ENCODE measurements at places on chromosomes 7 and 10.

DNA sequence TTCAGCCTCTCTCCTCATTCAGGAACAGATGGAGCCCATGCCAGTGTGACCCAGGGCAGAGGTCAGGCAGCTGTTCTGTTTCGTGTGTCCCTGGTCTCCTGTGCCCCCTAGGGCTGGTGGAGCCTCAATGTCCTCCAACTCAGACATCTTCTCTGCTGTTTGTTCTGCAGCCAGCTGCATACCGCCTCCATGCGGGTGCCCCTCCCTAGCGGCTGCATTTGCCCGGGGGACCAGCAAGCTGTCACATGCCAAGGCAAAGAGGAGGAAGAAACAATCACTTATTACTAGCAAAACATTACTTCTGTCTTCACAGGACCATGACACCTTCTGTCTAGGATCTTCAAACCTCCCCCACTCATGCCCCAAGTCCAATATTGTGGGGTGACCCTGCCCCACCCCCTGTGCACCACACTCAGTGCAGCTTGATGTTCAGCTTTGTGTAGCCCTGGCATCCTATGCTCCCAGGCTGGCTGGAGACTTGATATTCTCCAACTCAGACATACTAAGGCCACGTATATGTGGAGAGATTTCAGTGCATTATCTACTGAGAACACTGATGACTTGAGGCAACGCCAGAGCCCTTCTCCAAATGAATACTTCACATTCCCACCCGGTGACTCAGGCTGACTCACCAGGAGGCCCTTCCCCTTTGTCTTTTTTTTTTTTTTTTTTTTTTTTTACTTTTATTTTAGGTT is 188.9 kb downstream of the SKIDA1 start:
- DNase-seq = peak; percentile 97

GRCh38 chr7:24052572-24053260 is 231.3 kb upstream of the NPY start:
- DNase-seq = peak; percentile 59

GRCh38 chr7:98027342-98028033 is 37.5 kb upstream of the OCM2 start:
- no peak for DNase-seq

- peak; percentile 60 for DNase-seq
Measured at GRCh38 chr10:58513188-58514110, 777 bp downstream of the BICC1 start.

DNA sequence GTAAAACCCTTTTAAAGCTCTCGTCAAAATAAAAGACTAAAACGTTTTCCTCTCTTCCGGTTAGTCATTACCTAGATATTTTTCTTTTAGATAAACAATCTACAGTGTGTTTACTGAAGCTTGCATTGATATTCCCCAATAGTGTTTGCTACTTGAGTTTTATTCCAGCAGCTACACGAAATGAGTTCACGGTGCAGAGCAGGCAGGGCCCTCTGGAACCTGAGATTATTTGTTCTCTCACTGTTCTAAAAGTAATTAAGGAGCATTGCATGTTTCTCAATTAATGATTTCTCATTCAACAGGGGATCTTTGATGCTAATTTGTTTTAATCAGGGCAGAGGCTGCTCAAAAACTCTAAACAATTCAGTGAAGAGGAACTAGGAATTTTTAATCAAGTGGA is 319.7 kb downstream of the GFRA1 start:
- no peak for DNase-seq

GRCh38 chr10:23469596-23470237 is 30.8 kb downstream of the OTUD1 start:
- DNase-seq = no peak

- no peak for DNase-seq
Measured at GRCh38 chr7:115133248-115133647, 211.4 kb downstream of the MDFIC start.

DNA sequence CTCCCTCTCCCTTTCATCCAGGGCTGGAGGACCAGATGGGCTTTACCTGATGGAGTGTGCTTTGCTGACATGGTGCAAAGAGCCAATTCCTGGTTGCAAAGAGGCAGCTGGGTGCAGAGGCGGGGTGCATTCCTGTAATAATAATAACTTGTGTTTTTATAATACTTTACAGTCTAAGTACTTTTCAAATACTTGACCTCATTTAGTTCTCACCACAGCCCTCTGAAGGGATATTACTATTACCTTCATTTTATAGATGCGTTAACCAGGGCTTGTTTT is 70.4 kb downstream of the TCF7L2 start:
- DNase-seq = no peak

DNA sequence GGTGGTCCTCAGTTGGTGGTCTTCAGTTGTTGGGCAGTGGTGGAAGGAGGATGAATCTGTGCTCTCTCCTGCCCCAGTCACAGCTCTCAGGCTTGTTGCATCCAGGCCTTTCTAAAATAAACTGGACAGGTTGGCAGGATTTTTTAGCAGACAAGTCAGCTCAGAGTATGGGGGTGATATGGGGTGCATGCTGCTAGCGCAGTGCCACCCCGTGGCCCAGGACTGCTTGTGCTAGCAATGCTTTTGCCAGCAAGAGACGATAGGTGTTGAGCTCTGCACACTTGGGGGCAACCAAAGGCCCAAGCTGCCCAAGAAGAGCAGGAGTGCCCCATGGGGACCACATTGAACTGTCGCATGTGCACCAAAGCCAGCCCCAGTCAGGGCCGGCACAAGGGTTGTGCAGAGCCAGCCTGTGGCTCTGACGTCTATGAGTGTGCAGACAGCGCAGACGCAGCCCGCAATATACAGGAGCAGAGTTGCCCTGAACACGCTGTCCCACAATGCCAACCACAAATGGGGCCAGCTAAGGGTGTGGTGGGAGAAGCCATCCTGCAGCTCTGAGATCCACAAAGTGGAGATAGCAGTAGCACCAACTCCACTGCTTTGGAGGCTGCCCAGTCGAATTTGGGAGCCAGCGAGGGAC is 49.8 kb upstream of the PDSS1 start:
- DNase-seq = no peak

- no peak for DNase-seq
Measured at GRCh38 chr7:98251231-98251600, 816 bp downstream of the TECPR1 start.

DNA sequence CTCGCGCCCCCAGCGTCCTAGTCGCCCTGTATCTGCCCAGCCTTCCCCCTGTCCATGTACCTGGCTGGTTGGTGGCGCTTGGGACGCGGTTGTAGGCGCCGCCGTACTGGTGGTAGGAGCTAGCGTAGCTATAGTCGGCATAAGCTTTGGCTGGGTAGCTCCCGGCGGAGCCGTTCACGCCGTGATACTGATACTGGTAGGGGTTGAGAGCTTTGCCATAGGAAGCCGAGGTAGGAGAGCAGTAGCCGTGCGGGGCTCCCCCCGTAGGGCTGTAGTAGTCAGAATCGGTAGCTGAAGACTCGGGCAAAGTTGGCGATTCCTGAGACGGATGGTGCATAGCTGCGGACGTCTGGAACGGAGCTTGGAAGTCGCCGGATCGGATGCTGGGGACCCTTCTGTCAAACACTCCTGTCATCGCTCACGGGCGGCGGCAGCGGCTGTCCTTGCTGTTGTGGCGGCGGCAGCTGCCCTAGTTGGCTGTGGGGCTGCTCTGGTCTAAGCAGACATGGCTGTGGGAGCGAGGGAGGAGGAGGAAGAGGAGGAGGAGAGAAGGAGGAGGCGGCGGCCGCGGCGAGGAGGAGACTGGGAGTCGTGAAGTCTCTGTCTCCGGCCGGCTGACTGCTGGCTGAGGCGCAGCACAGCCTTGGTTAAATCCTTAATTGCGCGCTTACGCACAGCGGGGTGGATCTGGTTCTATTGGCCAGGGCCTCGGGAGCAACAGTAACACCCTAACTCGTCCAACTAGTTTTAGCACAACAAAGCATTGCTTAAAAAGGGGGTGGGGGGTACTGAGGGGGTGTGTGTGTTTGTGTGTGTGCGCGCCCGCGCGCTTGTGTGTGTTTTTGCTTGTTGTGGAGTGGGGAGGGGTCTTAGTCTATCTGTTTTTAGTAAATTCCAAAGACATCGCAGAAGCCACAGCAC is at the start of gene DLX5:
TSS of gene DLX5 (minus strand) at position 623 of the 921 bp plus-strand sequence. CDS start at position 415, 208 bp downstream.
- peak; percentile 35 for DNase-seq

GRCh38 chr10:67779465-67780203 is 58.4 kb downstream of the DNAJC12 start:
- peak; percentile 80 for DNase-seq

GRCh38 chr7:24141874-24142509 is 142.0 kb upstream of the NPY start:
- DNase-seq = no peak

GRCh38 chr10:45420453-45421192 is 46.6 kb downstream of the ALOX5 start:
- DNase-seq = peak; percentile 27

DNA sequence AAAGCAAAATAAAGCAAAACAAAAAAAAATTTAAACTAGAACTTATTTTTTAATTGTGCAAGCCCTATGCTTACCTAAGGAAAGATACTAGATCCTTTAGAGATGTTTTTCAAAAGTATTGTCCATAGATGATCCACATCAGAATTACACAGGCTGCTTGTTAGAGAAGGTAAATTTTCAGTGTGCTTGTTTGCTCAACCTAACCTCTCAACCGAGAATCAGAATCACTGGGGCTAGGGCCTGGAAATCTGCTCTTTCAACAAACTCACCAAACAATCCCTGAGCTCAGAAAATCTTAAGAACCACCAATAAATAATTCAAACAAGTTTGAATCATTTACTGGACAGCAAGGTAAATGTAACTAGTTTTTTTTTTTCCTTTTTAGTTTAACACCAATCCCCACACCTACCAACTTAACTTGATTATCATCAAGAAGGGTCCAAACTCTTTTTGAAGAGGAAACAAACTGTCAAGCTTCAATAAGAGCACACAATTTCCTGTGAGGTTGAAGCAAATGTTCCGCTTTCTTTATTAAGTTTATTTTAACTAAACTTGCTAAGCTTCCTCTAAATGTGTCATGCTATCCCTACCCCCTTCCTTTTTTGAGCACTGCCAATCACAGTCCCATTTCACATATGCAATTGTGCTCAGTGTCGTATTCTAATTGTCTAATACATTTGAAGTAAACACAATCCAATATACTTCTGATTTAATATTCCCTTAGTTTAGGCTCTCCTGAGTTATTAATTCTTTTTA is 7.4 kb upstream of the TSPAN33 start:
- no peak for DNase-seq

- DNase-seq = no peak
Measured at GRCh38 chr7:84914598-84914997, 272.3 kb downstream of the SEMA3D start.
